Activated CD8-positive, alpha-beta T cell treated with anti-CD3 and anti-CD28 coated beads for 36 hours (primary cell): ENCODE measurements at places on chromosomes 4 and X.
A peak's percentile ranks its signal among the peaks of the same experiment; 100 is the strongest.

- no peaks in the 10 kb centered on the region for H3K27me3 ChIP-seq
- no peak overlapping the region for H3K4me3 ChIP-seq
- no peak for DNase-seq
- no peak overlapping the region for H3K27ac ChIP-seq
- no peaks in the 10 kb centered on the region for H3K4me1 ChIP-seq
Measured at GRCh38 chrX:15894724-15895123, 40.1 kb upstream of the AP1S2 start.

GRCh38 chrX:69311936-69312670, 146.8 kb upstream of the PJA1 start:
- no peak overlapping the region for H3K4me3 ChIP-seq
- no peak for DNase-seq
- H3K27ac ChIP-seq, result no peak overlapping the region
- no peaks in the 10 kb centered on the region for H3K36me3 ChIP-seq

GRCh38 chr4:87116231-87116630, 104.2 kb downstream of the KLHL8 start:
- no peak overlapping the region for H3K4me3 ChIP-seq
- H3K36me3 ChIP-seq, result peaks cover 30% of the 10 kb centered on the region
- no peak overlapping the region for H3K27ac ChIP-seq
- H3K27me3 ChIP-seq, result no peaks in the 10 kb centered on the region
- DNase-seq, result no peak

DNA sequence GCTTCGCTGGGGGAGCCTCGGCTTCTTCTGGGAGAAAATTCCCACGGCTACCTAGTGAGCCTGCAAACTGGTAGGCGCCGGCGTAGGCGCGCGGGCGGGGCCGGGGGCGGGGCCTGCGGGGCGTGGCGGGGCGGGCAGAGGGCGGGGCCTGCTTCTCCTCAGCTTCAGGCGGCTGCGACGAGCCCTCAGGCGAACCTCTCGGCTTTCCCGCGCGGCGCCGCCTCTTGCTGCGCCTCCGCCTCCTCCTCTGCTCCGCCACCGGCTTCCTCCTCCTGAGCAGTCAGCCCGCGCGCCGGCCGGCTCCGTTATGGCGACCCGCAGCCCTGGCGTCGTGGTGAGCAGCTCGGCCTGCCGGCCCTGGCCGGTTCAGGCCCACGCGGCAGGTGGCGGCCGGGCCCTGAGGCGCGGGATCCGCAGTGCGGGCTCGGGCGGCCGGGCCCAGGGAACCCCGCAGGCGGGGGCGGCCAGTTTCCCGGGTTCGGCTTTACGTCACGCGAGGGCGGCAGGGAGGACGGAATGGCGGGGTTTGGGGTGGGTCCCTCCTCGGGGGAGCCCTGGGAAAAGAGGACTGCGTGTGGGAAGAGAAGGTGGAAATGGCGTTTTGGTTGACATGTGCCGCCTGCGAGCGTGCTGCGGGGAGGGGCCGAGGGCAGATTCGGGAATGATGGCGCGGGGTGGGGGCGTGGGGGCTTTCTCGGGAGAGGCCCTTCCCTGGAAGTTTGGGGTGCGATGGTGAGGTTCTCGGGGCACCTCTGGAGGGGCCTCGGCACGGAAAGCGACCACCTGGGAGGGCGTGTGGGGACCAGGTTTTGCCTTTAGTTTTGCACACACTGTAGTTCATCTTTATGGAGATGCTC, at the start of gene HPRT1:
HPRT1 (plus strand) TSS at position 161 of the 857 bp plus-strand sequence; CDS start at position 308, 147 bp downstream.
- peaks cover 6% of the 10 kb centered on the region for H3K36me3 ChIP-seq
- H3K27me3 ChIP-seq, result no peaks in the 10 kb centered on the region
- DNase-seq, result peak; percentile 80
- peaks cover 18% of the 10 kb centered on the region for H3K4me1 ChIP-seq

- H3K27me3 ChIP-seq, result no peaks in the 10 kb centered on the region
- DNase-seq, result no peak
- H3K4me1 ChIP-seq, result peaks cover 2% of the 10 kb centered on the region
- H3K36me3 ChIP-seq, result peaks cover 18% of the 10 kb centered on the region
Measured at GRCh38 chrX:118644378-118644777, 83.0 kb upstream of the IL13RA1 start.
